ENCODE measurements at places on chromosomes 11 and 22.

- DNase-seq, result no peak
Observed at GRCh38 chr22:44462246-44463010, 35.6 kb downstream of the RTL6 start.

DNA sequence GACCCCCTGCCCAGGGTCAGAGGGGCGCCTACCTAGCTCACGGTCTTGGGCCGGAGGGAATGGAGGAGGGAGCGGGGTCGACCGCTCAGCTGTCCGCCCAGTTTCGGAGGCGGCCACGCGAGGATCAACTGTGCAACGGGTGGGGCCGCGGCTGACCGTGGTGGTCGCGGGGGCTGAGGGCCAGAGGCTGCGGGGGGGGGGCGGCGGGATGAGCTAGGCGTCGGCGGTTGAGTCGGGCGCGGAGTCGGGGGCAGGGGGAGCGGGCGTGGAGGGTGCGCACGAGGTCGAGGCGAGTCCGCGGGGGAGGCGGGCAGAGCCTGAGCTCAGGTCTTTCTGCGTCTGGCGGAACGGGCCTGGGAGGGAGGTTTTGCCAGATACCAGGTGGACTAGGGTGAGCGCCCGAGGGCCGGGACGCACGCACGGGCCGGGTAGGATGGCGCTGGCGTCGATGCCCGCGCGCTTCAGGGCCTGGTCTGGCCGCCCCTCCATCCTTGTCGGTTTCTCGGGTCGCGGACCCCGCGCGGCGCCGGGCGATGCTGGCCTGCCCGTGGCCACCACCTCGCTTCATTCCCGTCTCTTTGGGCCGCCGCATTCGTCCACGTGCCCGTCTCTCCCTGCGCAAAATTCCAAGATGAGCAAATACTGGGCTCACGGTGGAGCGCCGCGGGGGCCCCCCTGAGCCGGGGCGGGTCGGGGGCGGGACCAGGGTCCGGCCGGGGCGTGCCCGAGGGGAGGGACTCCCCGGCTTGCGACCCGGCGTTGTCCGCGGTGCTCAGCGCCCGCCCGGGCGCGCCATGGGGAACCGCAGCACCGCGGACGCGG is at the start of gene DRD4:
DRD4 (plus strand) TSS at position 759 of the 822 bp plus-strand sequence; CDS start at position 795, 36 bp downstream.
- no peak for DNase-seq

DNA sequence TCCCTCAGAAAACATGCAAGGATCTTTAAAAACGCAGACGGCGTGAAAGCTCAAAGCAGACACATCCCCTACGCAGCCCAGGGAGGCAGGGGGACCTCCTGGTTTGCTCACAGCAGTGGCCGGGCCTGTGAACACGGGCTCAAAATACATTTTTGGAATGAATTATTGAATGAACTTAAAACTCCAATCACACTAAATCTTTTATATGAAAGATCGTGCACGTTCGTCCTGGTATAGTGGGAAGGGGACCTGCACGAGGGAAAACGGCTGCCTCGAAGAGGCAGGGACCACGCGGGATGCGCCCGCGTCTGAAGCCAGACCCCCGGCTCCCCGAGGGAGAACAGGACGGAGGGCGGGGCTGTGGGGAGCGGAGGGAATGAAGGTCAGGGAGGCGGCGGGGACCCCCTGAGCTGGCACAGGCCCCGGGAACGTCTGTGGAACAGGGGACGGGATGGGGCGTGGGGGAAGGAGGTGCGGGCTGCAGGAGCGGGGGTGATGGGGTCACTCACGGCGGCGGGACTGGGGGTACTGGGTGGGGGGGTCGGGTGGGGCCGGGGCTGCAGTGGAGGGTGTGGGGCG is 1.3 kb upstream of the PANX2 start:
- DNase-seq, result no peak

GRCh38 chr11:116772443-116773202 is at the start of gene BUD13:
Gene BUD13 (minus strand): TSS chr11:116772987. CDS start chr11:116772964, 23 bp downstream.
- peak; percentile 42 for DNase-seq

- DNase-seq, result no peak
Observed at GRCh38 chr11:47980088-47980906, at the start of gene PTPRJ. Gene PTPRJ (plus strand): TSS chr11:47980559. CDS start chr11:47980913, 354 bp downstream.

DNA sequence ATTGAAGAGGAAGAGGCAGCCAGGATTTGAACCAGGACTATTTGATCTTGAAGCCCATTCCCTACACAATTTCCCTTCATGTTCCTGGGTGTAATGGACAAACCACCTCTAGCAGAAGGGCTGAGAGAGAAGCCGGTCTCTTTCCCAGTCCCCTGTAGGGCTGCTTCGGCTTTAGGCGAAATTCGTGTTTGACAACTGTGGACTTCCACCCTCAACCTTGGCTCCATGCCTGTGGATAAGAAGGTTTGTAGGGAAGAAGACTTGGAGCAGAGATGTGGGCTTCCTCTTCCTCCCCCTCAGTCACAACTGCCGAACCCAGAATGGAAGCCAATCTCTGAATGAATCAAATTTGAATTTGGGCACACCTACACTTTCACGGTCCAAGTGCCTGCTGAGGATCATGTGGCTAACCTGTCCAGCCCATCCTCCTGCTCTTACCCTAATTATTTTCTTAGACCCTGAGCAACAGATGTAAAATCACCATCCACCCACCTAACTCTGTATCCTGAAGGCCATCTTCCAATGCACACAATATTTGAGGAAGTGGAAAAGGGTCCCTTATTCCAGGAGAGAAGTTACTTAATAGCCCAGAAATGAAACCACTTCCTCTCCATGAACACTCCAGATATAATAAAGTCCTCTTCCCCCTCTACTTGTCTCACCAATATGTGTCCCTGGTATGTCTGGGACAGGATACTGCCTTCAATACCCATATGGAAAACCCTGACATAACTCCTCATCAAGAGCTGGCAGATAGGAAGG is 10.1 kb upstream of the SCN2B start:
- no peak for DNase-seq

DNA sequence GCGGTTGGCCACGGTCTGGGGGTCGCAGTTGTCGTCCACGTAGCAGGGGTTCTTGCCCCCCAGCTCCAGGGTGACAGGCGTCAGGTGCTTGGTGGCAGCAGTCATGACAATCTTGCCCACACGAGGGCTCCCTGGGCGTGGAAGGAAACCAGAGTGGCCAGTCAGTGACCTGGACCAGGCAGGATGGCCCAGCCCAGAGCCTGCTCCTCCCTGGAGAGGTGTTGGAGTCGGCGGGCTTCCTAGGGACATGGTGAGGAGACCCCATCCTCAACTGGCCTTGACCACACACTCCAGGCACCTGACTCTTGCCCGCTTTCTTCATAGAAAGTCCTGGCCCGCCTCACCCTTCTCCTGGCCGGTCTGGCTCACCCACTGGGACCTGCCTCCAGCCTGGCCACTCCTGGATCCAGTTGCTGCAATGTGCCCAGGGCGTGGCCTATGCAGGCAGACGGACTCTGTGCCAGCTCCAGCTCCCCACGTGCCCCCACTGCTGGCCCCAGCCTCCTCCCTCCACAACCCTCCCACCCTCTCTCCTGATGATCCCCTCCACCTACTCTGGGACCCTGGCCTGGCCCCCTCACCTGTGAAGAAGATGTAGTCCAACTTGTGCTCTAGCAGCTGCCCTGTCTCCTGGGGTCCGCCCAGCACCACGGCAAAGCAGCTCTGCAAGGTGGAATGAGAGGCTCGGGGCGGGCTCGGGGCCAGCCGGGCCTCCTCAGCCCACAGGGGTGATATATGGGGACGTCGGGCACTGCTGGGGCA is 8.7 kb downstream of the ALDH3B2 start:
- no peak for DNase-seq

DNA sequence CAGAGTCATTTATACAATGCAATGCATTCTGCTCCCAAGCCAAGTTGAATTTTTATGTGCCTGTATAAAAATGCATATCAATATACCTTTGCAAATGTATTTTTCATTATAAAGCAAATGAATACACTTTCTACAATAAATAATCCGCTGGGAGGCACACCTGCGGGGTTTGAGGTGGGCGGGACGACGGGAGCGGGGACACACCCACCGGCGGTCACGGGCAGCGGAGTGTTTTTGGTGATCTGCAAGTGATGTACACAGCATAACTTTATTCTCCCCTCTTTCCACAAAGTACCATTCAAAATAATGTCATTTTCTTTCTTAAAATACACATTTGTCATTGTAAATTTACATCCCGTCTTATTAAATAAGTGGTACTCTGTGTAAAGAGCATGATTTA is 54.1 kb downstream of the BRD1 start:
- no peak for DNase-seq
